ENCODE measurements at places on chromosomes 16 and 17.

DNA sequence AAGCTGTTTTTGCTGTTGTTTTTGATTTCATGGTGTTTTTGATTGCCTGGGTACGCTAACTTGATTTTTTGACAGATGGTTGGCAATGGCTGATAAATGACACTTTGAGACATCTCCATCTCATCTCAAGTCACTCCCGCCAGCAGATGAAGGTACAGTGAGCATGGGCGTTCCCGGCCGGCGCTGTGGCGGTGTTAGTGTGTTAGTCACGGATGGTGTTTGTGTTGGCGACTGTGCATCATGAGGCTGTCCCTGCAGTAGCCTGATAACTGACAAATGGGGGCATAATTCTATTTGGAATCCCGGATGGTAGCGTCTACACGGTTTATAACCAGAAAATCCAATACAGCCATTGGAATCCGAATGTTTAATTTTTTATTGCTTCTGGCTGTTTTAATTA is 81.6 kb upstream of the ZNF750 start:
- no peak for DNase-seq

GRCh38 chr16:78473031-78473699 is 373.7 kb downstream of the WWOX start:
- DNase-seq: no peak

DNA sequence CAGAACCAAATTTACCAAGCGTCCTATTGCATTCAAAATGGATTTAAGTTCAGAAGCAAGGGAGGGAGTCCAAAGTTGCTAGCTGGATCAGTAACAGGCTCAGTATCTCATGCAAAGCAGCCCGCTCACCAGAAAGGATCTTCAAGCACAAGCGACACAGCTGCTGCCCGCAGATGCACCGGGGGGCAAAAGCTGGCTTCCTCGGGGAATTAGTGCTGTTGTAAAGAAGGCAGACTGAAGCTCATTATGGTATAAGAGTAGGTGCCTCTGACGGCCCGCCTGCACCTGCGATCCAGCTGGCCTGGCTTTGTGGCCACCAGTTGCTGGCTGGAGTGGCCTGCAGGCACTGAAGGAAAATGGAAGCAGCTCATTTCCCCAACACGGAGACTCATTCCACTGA is 128.4 kb upstream of the RCVRN start:
- DNase-seq: peak; percentile 59

- DNase-seq: no peak
Measured at GRCh38 chr17:44002141-44002848, 2.1 kb upstream of the NAGS start.

- peak; percentile 18 for DNase-seq
Measured at GRCh38 chr17:30351735-30352134, 17.9 kb upstream of the TMIGD1 start.

GRCh38 chr16:56539656-56540055 is 19.8 kb upstream of the BBS2 start:
- no peak for DNase-seq

DNA sequence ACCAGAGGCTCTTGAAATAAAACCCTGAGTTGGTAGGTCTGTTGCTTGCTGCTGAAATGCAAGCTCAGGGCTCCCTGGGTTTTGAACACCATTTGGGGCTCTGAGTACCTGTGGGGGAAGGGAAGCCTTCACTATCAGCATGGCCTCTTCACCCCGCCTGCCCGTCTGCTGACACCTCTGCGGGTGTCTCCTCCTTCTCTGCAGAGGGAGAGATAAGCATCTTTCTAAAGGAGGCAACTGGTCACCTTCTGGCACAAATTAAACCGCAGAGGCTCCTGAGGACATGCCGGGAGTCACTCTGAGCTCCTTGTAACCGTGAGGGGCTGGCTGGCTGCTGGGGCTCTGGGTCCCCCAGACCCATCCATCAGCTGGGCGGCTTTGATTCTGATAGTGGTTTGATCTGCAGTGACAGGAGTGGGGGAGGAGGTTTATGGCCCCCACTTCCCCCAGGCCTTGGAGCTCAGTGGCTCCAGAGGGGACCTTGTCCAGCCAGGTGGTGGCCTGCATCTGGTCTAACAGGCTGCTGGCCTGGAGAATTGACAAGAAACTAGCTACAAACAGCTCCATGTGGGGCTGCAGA is 123.5 kb downstream of the IRF8 start:
- DNase-seq: no peak

DNA sequence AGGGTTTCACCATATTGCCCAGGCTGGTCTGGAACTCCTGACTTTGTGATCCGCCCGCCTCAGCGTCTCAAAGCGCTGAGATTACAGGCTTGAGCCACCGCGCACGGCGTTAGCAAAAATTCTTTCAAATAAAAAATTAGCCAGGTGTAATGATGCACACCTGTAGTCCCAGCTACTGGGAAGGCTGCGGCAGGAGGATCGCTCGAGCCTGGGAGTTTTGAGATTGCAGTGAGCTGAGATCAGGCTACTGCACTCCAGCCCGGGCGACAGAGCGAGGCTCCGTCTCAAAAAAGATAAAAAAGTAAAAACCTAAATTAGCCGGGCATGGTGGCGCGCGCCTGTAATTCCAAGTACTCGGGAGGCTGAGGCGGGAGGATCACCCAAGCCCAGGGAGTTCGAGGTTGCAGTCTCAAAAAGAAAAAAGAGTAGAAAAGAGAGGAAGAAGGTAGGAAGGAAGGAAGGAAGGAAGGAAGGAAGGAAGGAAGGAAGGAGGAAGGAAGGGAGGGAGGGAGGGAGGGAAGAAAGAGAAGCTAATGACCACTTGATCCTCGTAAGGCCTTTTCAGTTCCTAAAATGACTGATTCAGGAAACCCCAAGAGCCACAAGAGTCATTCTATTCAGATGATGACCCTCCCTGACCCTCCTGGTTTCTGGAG is 59.2 kb downstream of the SRL start:
- DNase-seq: peak; percentile 74

- no peak for DNase-seq
Measured at GRCh38 chr17:65035191-65035590, 21.3 kb downstream of the GNA13 start.

- DNase-seq: no peak
Measured at GRCh38 chr17:82709024-82709675, 7.4 kb upstream of the FN3KRP start.

GRCh38 chr16:86498671-86499439 is 11.5 kb upstream of the FOXF1 start:
- no peak for DNase-seq

DNA sequence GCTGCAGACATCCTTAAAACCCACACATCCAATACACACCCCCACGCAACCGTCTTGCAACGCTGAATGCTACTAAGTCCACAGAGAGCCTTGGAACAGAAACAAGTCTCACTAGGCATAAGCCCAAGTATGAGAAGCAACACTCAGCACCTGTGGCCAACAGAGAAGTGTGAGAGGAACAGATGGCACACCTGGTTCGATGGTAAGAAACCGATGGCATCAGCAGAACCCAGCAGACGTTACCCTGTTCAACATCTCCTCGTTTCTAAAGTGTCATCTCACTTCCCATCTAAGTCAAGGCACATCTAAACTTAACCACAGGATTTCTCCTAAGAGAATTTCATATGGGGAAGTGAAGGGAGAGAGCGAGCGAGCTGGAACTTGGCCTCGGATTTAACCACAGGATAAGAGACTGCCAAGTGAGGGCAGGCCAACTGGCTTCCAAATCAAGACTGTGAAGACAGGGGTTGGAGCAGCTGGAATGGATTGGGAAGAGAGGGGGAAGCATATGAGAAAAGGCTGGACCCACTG is 41.0 kb downstream of the NXPH3 start:
- DNase-seq: no peak

DNA sequence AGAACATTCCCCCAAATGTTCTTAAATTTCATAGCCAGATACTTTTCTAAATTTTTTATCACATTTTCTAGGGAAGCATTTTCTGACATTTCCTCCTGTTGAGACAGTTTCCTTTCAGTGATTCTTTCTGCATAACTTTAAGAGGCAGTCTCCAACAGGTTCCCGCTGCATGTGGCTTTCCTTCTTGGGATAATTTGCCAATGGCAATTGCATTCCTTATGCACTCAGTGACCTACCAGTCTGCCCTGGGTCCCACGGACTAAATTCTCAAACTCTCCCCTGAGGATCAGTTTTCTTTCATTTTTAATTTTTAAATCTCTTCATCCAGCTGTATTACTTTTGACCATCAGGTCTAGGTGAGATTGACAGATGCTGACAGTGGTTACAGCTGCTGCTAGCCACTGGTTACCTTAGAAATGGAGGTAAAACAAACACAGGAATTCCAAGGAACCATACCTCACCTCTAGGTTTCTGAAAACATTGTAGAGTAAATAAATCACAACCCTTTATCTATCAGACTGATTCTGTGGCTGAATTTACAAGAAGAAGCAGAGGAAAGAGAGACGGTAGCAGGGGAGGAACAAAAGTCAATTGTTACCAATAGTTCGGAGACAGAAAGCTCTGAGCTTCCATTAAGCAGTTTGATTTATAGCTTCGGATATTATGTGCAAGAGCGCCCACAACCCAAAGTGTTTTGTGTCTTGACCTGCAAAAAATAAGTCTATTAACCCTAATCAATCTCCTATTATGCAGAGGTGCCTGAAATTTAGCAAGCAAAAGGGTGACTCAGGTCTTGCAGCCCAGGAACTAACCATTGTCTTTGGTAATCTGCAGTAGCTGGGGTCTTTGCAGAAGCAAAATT is 216.0 kb downstream of the PMP22 start:
- DNase-seq: no peak

DNA sequence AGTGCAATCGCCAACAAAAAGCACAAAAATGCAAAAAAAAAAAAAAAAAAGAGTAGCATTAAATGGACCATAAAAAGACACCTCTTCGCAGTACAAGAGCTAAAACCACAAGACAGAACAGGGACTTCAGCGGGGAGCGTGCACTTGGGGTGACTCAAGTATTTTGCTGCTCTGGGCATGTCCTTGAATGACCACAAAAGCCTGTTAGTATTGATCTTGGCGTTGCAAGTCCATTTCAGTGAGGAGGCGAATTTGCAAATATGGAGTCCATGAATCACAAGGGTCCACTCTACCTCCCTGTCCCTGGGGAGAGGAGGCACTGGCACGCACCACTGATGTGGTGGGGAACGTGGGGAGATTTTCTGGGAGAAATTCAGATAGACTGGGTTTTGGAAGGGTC is 78.9 kb downstream of the CNGB1 start:
- DNase-seq: no peak

- no peak for DNase-seq
Measured at GRCh38 chr17:83098241-83099085, 19.1 kb downstream of the METRNL start.

DNA sequence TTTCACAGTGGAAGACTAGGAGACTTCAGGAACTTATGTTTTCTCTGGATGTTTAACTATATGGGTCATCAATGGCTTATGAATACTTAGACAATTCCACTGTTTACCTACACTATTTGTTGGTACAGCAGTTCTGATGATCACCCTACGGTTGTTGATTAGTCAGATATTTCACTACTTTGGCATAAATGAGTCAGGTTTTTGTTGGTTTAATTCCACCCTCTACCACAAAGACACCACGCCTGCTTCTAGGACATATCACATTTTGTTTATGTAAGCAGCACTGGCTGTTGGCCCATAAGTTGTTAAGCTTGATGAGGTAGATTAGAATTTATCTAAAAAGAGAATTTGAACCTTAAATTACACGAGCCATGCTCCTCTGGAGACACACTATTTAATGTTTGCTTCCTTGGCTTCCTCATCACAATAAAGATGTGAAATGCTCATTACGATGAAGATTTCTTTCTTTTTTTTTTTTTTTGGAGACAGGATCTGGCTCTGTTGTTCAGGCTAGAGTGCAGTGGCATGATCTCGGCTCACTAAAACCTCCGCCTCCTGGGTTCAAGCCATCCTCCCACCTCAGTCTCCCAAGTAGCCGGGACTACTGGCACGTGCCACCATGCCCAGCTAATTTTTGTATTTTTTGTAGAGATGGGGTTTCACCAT is 4.3 kb downstream of the GDE1 start:
- no peak for DNase-seq

DNA sequence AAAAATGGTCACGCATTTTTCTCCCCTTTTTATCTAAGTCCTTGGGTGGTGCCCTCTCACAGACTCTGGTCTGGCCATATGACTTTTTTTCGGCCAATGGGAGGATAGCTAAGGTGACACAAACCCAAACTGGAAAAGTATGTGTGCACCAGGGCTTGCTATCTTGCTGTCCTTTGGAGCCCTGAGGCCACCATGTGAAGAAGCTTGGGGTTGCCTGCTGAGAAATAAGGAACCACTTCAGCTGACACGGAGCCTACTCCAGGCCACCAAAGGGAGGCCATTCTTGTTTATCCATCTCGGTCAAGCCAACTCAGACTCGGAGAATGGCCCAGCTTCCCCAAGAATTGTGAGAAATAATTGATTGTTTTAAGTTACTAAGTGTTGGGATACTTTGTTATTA is 111.4 kb upstream of the ZFHX3 start:
- no peak for DNase-seq

GRCh38 chr17:44539673-44540072 is 17.6 kb upstream of the FZD2 start:
- DNase-seq: no peak

GRCh38 chr17:65055708-65056638 is 567 bp downstream of the GNA13 start:
- no peak for DNase-seq

- no peak for DNase-seq
Measured at GRCh38 chr16:31248344-31248743, 11.4 kb upstream of the ITGAM start.

GRCh38 chr16:66135421-66135831 is 231.1 kb upstream of the CDH5 start:
- no peak for DNase-seq

DNA sequence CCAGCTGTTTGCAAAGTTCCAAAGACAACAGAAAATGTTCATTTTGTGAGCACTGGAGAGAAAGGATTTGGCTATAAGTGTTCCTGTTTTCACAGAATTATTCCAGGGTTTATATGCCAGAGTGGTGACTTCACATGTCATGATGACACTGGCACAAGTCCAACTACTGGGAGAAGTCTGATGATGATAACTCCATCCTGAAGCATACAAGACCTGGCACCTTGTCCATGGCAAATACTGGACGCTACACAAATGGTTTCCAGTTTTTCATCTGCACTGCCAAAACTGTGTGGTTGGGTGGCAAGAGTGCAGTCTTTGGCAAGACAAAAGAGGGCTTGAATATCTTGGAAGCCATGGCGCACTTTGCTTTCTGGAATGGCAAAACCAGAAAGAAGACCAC is 385.0 kb downstream of the CDH11 start:
- no peak for DNase-seq

DNA sequence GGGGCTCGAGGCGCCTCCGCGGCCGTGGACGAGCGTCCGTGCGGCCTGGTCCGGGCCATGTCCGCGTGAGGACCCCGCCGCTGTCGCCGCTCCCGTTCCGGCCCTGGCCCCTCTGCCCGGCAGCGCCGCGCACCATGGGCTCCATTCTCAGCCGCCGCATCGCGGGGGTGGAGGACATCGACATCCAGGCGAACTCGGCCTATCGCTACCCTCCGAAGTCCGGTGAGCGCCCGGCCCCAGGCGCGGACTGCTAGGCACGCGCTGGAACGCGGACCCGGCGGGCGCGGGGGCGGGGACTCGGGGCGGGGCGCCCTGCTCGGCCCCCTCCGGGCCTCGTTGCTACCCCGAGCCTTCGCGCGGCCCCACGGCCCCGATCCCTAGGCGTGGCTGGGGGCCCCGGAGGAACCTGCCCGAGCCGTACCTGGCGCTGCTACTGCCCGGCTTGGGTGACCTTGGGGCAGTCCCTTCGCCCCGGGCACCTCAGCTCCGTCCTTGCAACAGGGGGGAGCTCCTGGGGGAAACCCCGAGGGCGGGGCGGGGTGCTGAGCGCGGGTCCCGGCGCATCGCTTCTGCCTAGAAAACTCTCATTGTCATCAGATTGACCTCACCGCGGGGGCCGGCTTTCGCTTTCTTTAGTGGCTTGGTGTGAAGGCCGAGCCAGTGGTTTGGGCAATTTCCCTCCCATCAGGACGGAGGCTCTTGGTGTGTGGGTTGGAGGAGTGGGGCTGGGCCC is 367 bp downstream of the MGRN1 start:
- DNase-seq: no peak
